ENCODE measurements at places on chromosomes 11 and 22.

DNA sequence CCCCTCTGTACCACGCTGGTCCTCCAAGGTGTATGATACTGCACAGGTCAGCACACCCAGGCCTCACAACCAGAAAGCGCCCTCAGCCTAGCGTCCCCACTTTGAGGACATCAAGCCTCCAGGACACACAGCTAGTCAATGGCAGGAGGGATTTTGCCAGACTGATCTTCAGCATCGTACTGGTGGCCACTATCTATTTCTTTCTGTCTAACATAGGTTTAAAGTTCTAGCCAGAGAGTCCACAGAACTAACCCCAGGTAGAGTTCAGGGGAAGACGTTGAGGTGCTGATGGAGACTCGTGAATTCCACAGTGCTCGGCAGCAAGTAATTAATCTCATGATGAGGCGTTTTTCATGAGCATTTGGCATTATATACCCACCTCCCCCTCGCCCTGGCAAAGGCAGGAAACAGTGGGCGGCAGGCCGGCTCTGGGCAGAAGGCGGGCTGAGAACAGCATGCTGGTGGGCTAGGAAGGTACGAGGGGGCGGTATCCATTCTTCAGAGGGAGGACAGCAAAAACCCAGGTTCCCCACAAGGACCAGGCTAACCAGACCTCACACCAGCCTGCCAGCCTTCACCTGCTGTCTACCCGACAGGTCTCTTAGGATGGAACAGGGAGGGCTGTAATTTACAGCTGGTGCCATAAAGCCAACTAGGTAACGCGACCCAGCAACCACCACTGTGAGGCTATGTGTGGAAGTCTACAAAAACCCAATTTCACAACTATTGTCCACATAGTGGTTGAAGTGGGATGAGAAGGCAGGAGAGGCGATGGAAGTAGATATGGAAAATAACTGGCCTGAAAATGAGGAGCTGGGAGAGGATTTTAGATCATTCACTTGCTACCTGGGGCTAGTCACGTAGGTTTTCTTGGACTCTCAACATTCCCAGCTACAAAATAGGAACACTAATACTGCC, 18.5 kb downstream of the MYH9 start:
- peak; percentile 26 for DNase-seq

- peak; percentile 56 for DNase-seq
Observed at GRCh38 chr11:28581286-28582242, 473.4 kb downstream of the METTL15 start.

GRCh38 chr11:1559111-1559951, 12.7 kb downstream of the DUSP8 start:
- peak; percentile 93 for DNase-seq

DNA sequence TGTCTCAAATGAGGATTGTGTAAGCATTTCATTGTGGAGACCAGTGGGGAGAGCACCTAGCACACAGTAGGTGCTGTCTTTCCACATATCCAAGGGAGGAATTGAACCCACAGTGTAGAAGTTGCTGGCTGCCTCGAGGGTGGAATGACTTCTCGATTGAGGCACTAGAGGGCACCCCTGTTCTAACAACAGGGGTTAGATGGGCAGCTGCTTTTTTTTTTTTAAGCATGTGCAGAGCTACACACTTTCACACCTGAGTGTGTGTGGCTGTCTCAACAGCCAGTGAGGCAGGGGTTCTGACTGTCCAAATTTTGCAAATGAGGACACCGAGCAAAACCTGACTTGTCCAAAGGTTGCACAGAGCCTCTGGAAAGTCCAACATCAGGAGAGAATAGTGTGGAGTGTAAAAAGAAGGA, 118.2 kb upstream of the CRYBB3 start:
- peak; percentile 1 for DNase-seq

- DNase-seq, result peak; percentile 26
Observed at GRCh38 chr11:35087648-35088047, 51.3 kb upstream of the CD44 start.

DNA sequence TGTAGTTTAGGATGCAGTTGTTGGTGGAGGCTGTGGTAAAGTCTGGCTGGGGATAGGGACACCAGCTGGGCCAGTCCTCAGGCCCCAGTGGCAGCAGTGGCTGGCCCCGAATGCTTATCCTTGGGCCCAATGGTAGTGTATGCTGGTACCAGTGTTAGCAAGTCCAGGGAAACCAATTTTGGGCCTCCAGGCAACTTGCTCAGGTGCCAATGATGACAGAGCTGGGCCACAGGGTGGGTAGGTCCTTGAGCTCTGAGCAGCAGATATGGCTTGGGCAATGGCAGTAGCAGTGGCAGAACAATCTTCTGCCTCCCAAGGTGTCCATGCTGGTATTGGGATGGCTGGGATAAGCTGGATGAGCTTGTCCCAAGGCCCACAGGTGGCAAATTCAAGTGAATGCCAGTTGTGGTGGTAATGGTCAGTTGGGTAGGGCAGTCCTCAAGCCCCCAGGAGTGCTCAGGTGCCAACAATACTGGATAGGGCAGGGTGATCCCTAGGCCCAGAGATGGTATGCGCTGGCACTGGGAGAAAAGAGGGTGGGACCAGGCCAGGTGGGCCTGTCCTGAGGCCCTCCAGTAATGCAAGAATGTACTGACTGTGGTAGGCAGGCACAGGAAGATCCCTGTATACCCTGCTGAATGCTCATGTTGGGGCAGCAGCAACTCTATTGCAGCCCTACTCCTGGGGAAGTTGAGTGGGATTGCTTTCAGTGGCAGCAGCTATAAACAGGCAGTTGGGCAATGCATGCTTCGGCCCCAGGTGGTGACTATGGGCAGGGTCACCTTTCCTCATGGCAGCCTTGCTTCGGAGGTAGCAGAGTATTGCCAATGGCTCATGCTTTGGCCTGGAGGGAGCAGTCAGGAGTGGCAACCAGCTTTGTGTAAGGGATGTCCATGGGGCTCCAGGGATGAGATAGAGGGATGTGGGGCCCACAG, 54.7 kb downstream of the KCNQ1OT1 start:
- DNase-seq, result no peak

- no peak for DNase-seq
Observed at GRCh38 chr22:49517211-49517610, 310.5 kb downstream of the BRD1 start.

GRCh38 chr11:17544181-17544622, at the start of gene USH1C:
Gene USH1C, minus strand, starts transcription at chr11:17544416. Its CDS starts 109 bp downstream, at chr11:17544307.
- no peak for DNase-seq

DNA sequence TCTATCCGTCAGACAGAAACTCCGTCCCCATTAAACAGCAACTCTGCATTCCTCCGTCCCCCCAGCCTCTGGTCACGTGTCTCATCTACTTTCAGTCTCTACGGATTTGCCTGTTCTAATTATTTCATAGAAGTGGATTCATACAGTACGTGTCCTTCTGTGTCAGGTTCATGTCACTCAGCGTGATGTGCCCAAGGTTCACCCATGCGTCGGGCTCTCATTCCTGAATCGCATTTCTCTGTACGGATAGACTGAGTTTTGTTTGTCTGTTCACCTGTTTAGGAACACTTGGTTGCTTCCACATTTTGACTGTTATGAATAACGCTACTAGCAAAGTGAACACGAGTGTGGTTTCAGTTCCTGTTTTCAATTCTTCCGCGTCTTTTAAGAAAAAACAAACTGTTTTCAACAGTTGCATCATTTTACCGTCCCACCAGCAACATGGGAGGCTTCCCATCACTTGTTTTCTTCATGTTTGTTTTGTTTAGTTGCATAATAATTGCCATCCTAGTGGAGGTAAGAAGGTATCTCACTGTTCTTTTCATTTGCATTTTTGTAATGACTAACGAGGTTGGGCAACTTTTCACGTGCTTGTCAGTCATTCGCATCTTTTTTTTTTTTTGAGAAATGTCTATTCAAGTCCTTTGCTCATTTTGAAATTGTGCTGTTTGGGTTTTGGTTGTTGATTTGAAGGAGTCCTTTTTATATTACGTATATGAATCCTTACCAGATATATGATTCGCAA, 8.9 kb upstream of the NLRP6 start:
- no peak for DNase-seq

DNA sequence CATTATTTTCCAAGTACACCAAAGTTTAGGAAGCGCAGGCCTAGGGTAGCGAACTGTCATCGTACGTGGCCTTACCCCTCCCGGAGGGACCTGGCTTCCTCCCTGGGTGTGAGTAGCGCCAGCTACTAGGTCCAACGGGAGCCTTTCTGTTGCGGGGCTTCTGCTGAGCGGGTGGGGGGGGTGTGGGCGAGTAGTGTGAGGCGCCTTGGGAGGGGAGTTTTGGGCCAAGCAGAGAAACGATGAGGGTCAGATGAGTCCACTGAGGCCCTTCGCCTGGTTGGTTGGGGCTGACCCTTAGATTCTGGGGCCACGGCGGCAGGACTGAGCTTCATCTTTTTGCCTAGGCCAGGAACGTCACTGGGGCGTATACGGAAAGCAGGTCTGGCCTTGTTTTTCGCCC, 868 bp downstream of the TEF start:
- peak; percentile 15 for DNase-seq

- no peak for DNase-seq
Observed at GRCh38 chr11:82405421-82405820, 328.2 kb downstream of the FAM181B start.

DNA sequence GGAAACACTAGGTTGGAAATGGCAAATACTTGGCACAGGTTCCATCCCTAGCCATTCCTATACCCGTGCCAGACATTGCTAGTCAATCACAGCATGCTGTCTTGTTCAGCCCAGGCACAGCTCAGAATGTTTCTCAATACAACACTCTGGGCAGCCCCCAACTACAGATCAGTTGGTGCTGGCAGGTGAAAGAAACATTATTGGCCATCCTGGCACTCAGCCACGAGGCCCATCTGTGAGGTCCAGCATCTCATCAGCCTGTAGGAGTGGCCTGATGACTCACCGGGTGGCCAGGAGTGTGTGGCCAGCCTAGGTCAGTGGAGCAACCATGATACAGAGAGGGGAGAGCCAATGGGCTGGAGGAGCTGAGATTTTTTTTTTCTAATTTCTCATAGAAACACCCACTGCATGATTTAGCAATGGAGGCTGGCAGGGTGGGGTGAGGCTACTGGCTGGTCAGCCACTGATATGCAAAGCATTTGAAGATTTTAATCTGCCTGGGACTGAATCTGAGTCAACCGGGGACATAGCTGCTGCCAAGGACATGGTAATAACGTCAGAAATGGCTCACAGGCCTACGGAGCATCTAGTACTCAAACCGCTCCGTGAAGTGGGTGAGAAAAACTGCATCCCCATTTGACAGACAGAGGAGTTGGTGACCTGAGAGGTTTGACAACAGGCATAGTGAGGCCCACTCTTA, 5.4 kb downstream of the MYO18B start:
- DNase-seq, result peak; percentile 99

GRCh38 chr22:46714550-46714949, 23.5 kb downstream of the CERK start:
- DNase-seq, result peak; percentile 78

- DNase-seq, result no peak
Observed at GRCh38 chr22:39244496-39245129, at the start of gene PDGFB. Gene PDGFB, minus strand, starts transcription at chr22:39244982. Its CDS starts 1,019 bp downstream, at chr22:39243963.

DNA sequence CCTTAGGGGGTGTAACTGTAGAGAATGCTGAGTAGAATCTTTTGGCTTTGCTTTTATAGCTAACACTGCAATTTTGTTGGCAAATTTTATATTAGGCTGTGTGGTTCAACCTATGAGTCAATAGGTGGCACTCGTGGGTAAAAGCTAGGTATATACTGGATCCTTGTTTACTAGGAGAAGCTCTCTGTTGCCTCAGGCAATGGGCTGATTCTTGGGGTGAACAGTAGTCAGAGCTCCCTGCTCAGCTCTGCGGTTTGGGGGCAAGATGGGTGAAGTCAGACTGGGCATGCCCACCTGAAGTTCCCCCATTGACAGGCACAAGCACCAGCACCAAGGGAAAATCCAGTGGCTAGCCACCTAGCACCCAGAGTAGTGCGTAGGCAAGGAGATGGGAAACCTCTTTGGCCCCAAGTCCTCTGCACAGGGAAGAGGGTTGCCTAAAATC, 238.7 kb downstream of the FAM181B start:
- no peak for DNase-seq

- DNase-seq, result peak; percentile 6
Observed at GRCh38 chr11:32420937-32421901, 14.1 kb downstream of the WT1 start.

DNA sequence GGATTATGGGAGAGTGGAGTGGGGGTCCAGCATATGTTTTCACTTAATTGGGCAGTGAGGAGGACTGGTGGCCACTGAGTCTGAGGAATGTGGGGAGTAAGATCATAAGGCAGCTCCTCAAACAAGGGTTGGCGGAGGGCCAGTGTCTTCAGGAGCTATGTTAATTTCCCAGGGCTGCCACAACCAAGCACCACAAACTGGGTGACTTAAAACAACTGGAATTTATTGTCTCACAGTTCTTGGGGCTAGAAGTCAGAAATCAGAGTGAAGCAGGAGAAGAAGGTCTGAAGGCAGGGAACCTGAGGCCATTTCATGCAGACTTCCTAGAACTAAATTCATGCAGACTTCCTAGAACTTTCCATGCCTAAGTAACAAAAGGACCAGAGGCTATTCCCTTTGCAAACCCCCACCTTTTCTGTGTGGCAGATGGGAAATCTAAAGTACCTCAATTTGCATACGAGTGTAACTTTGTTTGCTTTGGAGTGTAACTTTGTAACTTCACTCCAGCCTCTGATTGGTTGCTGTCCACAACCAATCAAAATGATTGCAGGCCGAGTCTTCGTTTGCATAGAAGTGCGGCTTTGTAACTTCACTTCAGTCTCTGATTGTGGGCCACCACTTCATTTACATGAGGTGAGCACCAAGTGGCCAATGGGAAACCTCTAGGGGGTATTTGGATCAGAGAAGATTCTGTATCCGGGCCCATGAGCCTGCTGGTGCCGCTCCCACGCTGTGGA, 50.5 kb upstream of the ZBED5 start:
- peak; percentile 99 for DNase-seq

GRCh38 chr22:26033586-26033985, 135.7 kb upstream of the SEZ6L start:
- DNase-seq, result no peak
